ENCODE measurements at places on chromosomes 12 and 14.

DNA sequence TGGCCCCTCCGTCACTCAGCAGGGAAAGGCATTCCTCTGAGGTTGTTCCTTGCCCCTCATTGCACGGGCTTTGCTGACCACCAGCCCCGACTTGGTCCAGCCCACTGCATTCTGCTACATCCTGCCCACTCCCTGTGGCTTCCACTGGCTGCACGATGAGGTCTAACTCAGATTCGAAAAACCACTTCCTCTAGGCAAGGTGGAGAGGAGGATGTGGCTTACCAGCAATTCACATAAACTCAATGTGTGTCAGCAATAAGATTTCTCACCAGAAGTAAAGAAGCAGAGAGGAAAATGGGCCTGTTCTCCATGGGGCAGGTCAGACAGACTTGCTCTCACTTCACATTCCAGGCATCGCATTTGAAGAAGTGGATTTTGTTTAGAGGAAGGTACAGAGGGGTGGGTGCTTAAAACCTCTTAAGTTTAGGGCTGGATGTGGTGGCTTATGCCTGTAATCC lies 14.7 kb downstream of the GPR68 start:
- no peak for DNase-seq

DNA sequence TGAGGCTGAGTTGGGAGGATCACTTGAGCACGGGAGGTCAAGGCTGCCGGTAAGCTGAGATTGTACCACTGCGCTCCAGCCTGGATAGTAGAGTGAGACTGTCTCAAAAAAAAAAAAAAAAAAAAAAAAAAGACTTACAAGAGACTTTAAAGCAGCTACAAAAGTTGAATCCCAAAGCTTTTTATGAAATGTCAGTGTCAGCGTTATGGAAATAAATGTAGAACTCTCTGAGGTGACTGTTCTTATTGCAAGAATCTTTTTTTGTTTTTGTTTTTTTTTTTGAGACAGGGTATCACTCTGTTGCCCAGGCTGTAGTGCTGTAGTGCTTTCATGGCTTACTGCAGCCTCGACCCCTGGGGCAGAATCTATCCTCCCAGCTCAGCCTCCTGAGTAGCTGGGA lies 17.2 kb downstream of the FUT8 start:
- DNase-seq: no peak

GRCh38 chr12:110104188-110105094 lies 19.7 kb upstream of the IFT81 start:
- no peak for DNase-seq

DNA sequence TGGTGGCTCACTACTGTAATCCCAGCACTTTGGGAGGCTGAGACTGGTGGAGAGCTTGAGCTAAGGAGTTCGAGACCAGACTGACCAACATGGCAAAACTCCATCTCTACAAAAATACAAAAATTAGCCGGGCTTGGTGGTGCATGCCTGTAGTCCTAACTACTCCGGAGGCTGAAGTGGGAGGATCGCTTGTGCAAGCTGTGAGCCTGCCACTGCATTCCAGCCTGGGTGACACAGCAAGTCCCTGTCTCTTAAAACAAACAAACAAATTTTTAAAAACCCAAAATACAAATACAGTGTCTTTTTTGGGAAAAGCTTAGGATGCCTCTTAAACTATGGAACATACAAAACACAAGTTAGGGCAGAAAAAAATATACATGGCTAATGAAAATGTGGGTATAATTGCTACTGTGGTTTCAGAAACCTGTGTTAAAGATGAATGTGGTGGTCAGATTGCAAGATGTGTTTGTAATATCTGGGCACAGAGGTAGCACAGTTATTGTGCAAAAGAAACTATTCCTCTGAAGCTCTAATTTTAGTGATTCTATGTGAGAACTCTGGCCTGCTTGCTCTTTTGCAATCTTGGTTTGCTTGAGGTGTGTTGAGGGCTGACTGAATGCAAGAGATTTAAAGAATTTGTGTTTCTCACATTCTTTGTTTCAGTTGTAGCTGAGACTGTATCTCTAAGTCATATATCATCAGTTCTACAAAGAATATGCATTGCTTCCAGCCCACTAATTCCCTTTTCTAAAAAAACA lies 3.9 kb upstream of the HSPA2 start:
- no peak for DNase-seq

GRCh38 chr14:22540811-22541360 lies 48.1 kb downstream of the DAD1 start:
- no peak for DNase-seq

- no peak for DNase-seq
Observed at GRCh38 chr14:45810152-45810872, 557.3 kb upstream of the MIS18BP1 start.

GRCh38 chr12:5391653-5392052 lies 40.3 kb upstream of the NTF3 start:
- DNase-seq: no peak

- no peak for DNase-seq
Observed at GRCh38 chr12:114770323-114770722, 86.3 kb upstream of the TBX3 start.

- DNase-seq: no peak
Observed at GRCh38 chr12:7512553-7512952, 9.0 kb upstream of the CD163 start.

DNA sequence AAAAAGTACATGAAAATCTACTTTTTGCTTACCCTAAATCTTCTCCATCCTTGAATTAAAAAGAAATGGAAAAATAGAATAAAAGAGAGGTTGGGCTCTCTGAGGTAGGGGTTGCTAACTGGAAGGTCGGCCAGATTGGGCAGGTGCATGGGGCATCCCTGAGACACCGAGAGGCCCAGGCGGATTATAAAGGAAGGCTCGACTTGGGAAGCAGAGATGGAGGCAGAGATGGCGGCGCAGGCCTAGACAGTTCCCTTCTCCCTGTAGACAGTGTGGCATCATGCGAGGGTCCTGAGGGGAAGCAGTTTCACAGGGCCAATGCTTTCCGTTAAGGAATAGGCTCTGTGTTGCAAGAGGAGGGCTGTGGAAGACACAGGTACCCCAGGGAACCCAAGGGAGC lies 3.7 kb upstream of the KRT74 start:
- DNase-seq: no peak

DNA sequence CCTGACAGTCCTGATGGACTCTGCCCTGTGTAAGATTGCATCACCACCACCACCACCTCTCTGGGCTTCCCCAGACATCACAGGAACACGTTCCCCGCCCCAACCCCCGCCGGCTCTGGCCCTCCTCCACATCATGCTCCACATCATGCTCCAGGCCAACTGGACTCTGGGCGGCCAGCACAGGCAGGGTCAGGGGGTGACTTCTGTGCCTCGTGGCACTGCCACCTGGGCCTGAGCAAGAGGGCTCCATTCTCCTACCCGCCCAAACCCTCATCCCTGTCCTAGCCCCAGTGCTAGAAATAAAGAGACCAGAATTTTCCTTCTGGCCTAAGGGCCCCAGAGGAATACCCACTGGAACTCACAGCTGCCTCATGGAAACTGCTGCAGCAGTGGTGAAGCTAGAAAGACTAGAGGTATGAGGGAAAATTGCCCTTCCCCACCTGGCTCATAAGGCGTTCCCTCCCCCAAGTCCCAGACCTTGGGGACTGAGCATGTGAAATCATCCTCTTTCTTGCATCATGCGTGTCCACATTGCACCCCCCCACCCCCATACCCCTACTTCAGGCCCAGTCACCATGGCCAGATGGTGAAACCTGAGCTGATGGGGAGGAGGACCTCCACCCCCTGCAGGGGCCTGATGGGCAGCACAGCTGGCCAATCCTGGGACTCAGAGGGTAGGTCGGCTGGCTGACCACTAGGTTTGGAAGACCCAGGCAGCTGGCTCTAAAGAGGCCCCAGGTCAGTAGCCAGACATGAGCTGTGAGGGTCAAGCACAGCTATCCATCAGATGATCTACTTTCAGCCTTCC lies at the start of gene INHBE:
TSS of gene INHBE (plus strand) at position 742 of the 808 bp plus-strand sequence. CDS start 230 bp downstream, outside the sequence.
- DNase-seq: no peak

GRCh38 chr12:109597795-109598427 lies 24.3 kb downstream of the MVK start:
- peak; percentile 82 for DNase-seq

DNA sequence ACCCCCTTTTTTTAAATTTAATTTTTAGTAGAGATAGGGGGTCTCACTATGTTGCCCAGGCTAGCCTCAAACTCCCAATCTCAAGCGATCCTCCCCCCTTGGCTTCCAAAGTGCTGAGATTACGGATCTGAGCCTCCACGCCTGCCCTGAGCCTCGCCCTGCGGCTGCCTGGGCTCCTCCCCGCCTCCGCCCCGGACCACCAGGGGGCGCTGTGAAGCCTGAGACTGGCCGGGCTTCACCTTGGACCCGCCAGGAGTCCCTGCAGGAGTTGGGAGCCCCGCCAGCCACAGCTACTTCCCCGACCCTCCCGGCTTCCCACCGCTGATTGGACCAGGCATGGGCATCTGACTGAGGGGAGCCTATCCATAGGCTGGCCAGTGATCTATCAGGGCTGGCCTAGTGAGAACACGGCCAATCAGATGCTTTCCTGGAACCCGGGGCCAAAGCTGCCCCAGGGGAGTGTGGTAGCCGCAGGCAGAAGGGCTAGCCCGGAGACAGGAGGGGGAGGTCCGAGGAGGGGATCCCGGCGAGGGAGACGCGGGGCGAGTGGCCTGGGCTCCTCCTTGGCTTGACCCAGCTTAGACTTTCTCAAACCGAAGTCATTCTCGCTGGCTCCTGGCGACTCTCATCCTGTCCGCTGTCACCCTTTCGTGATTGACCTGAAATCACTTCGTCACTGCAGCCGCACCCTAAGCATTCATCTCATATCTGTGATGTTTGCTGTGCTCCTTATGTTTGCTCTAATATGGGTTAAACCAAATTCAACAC lies 15.1 kb upstream of the ANKRD9 start:
- peak; percentile 99 for DNase-seq

- DNase-seq: no peak
Observed at GRCh38 chr14:56322531-56322930, 204.3 kb downstream of the PELI2 start.

DNA sequence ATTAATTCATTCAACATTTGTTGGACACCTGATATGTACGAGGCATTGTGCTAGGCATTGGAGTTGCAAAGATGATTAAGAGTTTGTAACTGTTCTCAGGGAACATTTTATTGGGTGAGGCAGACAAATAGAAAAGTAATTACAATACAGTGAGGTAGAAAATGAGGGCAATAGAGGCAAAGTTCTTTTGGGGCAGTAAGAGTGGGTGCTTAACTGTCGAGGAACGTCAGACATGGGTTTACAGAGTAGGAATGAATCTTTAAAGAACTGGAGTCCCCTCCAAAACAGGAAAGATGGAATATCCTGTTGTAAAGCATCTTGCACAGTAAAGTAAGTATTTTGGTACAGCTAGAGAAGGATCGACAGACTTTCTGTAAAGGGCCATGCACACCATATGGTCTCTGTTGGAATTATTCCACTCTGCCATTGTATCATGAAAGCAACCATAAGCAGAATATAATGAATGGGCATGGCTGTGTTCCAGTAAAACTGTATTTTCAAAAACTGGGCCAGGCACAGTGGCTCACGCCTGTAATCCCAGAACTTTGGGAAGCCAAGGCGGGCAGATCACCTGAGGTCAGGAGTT lies 9.1 kb downstream of the CREBL2 start:
- no peak for DNase-seq

DNA sequence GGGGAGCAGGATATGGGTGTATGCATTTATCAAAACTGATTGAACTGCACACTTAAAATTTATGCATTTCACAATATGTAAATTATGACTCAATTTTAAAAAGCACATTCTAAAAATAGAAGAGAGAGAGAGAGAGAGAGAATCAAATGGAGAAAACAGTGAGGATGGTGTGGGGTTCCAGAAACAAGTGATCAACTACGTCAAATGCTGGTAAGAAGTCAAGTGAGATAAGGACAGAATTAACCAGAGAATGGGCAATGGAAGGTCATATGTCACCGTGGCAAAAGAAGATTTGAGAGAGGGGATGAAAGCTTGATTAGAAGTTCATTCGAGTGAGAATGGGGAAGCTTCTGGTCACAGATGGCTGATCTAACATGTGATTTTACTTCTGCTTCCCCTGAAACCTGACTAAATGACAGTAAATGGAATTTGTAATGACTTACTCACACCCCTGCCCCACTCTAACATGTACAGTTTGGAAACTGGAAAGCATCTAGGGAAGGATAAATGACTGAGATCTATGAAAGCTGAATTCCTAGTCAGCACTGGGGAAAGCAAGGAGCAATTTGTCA lies 276.5 kb upstream of the AMIGO2 start:
- no peak for DNase-seq

- no peak for DNase-seq
Observed at GRCh38 chr12:82787016-82787415, 100.3 kb downstream of the TMTC2 start.

DNA sequence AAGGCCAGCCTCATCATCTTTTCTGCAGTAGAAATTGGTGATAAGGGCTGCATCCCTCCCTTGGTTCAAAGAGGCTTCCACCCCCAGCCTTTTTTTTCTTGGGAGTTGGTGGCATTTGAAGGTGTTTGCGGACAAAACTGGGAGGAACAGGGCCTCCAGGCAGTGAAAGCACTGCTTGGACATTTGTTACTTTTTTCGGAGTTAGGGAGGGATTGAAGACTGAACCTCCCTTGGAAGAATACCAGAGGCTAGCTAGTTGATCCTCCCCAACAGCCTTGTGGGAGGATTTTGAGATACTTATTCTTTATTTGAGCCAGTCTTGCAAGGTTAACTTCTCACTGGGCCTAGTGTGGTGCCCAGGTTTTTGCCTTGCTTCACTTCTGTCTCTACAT lies 3.2 kb downstream of the PABPN1 start:
- no peak for DNase-seq

DNA sequence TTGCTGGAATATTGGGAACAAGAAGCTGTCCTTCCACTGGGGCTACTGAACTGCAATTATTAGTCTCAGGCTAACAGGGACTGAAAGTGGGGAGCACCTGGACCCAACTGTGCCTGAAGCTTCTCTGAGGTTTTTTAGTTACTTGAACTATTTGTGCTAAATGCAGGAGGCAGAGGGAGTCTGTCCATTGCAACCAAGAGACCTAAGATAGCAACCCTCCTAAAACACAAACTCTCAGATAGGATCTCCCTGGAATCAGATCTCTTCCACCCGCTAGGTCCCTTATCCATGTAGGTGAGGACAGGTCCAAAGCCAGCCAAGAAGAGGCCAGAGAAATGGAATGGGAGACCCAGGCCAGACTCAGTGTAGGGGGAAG lies 58.1 kb downstream of the NCOR2 start:
- DNase-seq: no peak

- no peak for DNase-seq
Observed at GRCh38 chr14:94028450-94028826, 2.3 kb downstream of the OTUB2 start.
